ENCODE measurements at places on chromosomes 7 and 10.

DNA sequence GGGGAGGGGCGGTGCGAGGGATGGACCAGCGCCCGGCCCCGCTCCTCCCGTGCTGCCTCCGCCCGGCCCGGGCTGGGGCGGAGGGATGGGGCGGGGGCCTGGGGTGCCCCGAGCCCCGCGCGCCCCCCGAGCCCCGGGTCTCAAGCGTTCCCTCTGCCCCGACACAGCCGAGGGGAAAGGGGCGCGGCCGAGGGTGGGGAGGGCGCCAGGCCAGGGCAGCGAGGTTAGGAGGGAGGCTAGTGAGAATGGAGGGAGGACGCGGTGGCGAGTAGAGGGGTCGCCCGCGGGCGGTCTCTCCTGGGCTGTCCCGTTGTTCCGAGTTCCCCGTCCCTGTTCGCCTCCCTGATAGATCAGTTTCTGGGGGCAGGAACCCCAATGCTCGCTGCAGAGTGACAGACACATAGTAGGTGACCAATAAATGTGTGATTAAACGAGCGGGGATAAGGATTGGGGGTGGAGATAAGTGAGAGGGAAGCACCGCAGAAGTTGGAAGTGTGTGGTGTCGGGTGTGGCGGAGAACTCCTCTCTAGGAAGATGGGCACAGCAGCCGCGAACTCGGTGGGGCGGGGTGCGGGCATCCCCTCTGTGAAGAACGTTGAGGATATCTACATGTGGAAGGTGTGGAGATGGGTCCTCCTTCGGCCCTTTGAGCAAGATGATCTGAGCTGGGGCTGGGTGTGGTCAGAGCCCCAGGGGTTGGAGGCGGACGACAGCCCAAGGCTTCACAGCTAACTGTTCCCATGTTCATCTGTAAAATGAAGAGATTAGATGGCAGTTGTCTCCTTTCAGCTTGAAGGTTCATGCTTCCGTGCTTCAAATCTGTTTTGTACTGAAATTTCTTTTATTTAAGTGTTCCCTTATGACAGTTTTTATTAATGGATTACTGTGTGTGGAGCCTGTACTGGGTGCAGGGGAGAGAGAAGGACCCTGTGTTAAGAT lies 580 bp downstream of the ZNF775 start:
- DNase-seq = no peak

GRCh38 chr7:156889089-156889488 lies 3.9 kb downstream of the LMBR1 start:
- DNase-seq = no peak

DNA sequence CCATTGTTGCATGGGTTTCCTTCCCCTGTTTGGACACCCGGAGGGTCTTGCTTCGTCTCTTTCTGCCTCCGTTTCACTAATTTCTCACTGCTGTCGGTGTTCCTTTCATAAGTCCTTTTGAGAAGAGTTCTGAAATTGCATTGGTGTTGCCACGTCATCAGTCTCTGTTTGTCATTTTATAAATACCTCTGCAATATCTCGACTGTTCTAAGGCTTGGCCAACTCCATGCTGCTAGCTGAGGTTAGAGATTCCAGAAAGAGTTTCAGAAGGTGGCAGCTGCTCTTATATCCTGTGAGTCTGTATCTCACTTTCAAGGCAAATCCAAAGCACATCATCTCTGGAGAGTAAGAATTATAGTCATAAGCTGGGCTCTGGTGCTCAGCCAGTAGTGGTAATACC lies 148.0 kb upstream of the INSYN2A start:
- no peak for DNase-seq

DNA sequence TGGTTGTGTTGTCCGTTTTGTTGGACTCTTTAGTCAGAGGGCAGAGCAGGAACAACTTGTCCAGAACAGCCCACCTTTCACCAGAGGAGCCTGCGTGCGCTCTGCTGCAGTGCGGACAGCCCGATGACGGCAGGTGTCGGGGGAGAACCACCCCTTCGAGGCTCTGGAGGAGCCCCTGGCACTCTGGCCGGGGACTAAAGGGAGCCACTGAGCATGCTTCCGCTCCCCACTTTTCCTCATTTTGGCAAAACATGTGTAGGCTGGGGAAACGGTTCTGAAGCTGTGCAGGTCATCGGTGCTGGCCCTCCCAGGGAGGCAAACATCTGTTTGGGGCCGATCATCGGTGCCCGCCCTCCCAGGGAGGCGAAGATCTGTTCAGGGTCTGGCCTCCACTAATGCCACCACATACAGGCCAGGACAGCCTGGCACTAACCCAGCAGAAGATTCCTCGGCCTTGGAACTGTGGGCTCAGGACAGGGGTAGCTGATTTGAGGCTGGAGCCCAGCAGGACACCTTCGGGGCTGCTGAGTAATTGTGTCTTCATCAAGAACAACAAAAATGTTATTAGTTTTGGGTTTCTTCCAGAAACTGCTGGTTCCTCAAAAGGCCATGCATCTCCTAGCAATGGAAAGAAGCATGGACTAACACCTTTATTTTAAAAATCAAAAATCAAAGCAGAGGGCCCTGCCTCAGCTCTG lies 124.4 kb upstream of the TCERG1L start:
- DNase-seq = no peak

Data from amniotic epithelial cell (primary cell).